HCT116 (cell line): ENCODE measurements at places on chromosomes 6 and 20. TPM values are rescaled to one million over a fixed set of nuclear protein-coding genes. Genes with fewer than 3 reads are reported as not detected.

- DNase-seq = no peak
- H3K36me3 ChIP-seq = no peaks in the 10 kb centered on the region
- H3K27ac ChIP-seq = no peak overlapping the region
Observed at GRCh38 chr6:132892929-132893771, 78.8 kb downstream of the RPS12 start.

DNA sequence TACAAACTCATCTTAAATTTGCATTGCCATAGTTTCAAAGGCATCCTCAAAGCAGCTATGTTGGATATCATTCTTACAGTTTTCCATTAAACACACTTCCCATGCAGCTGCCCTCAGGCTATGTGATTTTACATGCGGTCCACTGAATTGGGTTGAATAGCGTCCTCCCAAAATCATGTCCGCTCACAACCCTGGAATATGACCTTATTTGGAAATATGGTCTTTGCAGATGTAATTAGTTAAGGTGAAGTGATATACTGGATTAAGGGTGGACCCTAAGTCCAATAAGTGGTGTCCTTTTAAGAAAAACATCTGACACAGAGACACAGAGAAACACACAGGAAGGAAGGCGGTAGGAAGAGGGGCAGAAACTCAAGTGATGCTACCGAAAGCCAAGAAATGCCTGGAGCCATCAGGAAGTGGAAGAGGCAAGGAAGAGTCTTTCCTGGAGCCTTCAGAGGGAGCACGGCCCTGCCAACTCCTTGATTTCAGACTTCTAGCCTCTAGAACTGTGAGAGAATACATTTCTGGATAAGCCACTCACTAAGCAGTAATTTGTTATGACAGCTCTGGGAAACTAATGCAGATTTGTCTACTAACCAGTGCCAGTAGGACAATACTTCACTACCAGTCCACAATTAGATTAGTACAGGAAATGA lies 42.7 kb upstream of the NHSL1 start:
- no peaks in the 10 kb centered on the region for H3K27me3 ChIP-seq
- DNase-seq = no peak

GRCh38 chr20:2657241-2657640 lies 4.8 kb downstream of the NOP56 start:
- H3K4me1 ChIP-seq = peaks cover 3% of the 10 kb centered on the region; the same call in 1 of the 2 replicates
- H3K36me3 ChIP-seq = peaks cover 54% of the 10 kb centered on the region
- H3K27ac ChIP-seq = no peak overlapping the region
- no peak for DNase-seq
- H3K27me3 ChIP-seq = no peaks in the 10 kb centered on the region

DNA sequence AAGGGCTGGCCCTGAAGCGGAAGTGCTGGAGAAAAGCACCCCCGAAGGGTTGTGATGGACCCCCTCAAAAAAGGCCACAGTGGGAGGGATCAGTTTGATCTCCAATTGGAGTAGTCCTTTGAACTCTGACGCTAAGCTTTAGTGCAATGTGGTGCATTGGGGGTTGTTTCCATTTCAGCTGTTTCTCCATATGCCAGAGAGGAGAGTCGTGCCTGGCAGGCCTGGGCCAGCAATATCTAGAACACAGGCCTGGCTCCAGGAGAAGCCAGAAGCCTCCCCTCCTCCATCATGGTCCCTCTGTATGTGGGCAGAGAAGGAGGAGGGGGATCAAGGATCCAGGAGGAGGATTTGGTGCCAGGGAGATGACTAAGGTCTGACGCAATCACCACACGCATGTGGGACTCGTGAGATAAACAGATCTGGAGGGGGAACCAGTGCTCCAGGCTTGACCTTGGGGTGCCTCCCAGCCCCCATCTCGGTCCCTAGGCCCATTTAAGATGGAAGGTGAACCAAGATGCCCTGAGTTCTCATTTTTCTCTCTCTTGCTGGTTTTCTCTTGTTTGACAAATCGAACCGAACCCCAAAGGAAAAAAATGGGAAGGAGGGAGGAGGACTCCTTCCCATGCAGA lies 517.4 kb upstream of the JARID2 start:
- H3K36me3 ChIP-seq = no peaks in the 10 kb centered on the region
- H3K27me3 ChIP-seq = no peaks in the 10 kb centered on the region
- no peak overlapping the region for H3K4me3 ChIP-seq
- DNase-seq = no peak

- H3K27me3 ChIP-seq = no peaks in the 10 kb centered on the region
- H3K36me3 ChIP-seq = no peaks in the 10 kb centered on the region; the same call in 1 of the 2 replicates
- no peak overlapping the region for H3K4me3 ChIP-seq
- H3K4me1 ChIP-seq = no peaks in the 10 kb centered on the region
- no peak overlapping the region for H3K27ac ChIP-seq
- no peak for DNase-seq
Observed at GRCh38 chr6:138498629-138499302, 528 bp downstream of the NHSL1 start.

TNFRSF6B gene
- total RNA-seq = 147 TPM

PNLDC1 gene
- 0.37 TPM for total RNA-seq

GRCh38 chr6:108561742-108562502 lies 1.2 kb downstream of the FOXO3 start:
- H3K4me3 ChIP-seq = peak overlapping the region; percentile 86
- peak overlapping the region; percentile 45 for H3K27ac ChIP-seq
- peaks cover 5% of the 10 kb centered on the region; the same call in 1 of the 2 replicates for H3K36me3 ChIP-seq
- peaks cover 62% of the 10 kb centered on the region for H3K4me1 ChIP-seq
- DNase-seq = no peak
- no peaks in the 10 kb centered on the region for H3K27me3 ChIP-seq
